K562 (cell line): ENCODE measurements at places on chromosomes 7 and 10.

GRCh38 chr10:118035354-118036005 lies 11.3 kb downstream of the RAB11FIP2 start:
- DNase-seq = no peak

- peak; percentile 85 for DNase-seq
These were observed 11.8 kb upstream of the DRGX start for GRCh38 chr10:49407552-49408137.

DNA sequence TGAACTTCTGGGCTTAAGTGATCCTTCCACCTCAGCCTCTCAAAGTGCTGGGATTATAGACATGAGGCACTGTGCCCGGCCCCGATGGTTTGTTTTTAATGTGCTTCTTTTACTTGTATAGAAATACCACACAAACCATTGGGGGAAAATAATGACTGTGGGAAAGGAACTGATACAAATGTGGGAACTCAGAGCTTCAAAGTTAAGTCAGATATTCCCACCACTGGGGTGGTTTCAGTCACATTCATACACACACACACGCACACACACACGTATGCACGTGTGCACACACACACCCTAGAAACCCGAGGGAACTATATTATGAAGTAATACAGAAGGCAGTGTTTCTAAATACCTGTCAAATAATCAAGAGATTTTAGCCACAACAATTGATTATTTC lies 17.0 kb downstream of the CPA4 start:
- DNase-seq = no peak

DNA sequence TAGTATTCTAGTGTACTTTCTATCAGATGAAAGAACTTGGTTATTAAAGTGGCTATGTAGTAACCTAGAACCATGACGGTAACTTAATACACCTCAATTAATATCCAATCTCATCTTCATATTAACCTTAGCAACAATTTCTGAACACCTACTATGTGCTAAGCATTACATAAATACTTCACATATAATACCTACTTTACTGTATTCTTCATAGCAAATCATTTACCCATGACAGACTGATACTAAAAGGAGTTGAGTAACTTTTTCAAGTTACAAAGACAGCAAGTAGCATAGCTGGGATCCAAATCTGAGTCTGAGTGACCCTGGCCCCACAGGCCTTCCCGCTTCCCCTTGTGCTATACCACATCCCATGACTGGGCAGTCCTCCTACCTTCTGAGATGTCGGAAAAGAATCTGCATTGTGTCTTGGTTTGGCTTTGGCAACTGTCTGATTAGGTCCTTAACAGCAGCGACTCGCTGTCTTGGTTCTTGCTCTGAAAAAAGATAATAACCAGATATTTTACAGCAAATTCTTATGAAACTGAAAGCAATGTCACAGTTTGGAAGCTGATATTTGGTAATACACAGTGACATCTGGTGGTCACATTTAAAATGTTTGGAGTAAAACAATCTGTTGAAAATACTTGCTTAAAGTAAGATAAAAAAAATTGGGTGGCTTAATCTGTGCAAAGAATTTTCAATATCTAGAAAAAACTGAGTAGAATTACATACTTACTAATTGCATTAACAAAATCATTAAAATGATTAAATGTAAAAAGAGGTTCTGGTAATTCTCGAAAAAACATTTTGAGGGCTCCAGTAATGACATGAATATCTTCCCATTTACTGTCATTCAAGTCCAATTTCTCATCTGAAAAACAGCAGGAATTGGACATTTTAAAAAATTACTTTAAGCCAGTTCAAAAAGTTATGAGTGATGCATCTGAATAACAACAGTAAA lies 120.1 kb downstream of the ARHGAP12 start:
- peak; percentile 56 for DNase-seq

- no peak for DNase-seq
These were observed 5.9 kb downstream of the MGMT start for GRCh38 chr10:129472696-129473555.

GRCh38 chr10:132176623-132177500 lies 9.9 kb upstream of the DPYSL4 start:
- no peak for DNase-seq

DNA sequence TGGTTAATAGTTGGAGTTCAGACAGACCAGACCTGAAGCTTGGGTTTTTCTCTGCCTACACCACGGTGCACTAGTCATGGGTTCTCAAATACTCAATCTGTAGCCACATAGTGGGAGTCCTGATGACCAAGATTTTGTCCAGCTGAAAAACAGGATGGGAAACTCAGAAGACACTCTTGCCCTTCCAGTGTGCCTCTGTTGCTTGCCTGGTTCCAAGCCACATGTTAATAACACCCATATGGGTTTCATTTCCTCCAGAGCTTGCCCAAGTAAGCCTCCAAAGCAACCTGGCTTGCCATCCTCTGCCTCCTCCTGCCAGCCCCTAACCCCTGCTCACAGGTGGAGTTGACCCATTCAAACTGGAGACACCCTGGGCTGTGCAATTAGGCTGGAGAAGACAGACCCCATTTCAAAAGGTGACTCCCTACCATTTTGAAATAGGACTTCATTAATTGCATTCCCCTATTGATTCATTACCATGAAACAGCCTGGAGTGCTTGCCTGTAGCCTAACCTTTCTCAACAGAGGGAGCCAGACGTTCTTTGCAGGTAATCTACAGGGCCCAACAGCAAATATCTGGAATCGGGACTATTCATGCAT lies 108.0 kb upstream of the HABP2 start:
- DNase-seq = no peak

- no peak for DNase-seq
These were observed 247.0 kb upstream of the HABP2 start for GRCh38 chr10:113305871-113306270.

DNA sequence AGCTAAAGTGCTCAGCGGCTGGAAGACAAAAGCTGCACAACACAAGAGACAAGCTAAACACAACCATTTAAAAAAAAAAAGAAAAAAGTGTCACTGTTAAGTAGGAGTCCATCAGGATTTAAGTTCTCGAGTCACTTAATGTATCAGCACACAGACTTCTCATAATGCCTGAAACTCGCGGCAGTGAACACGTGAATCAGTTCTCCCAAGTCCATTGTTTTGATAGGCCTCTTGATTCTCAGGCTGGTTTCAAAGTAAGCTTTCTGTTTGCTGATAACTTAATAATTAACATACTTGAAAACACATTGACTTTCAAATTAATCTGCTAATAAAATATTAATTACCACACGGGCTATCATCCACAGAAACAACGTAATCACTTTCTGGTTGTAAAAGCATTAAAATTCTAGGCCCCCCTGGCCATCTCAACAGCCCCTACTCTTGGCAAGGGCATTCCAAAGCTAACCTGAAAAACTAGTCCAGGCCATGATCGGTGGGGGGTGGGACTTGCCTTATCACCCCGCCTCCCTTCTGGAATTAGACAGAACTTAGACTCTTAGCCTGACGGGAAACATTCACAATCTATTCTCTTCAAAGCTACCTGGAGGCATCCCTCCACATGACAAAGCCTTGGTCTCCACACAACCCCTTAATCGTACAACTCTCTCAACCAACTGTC lies 129.0 kb downstream of the DIP2C start:
- DNase-seq = no peak

GRCh38 chr7:149238051-149238450 lies 1.4 kb upstream of the ZNF212 start:
- DNase-seq = no peak

DNA sequence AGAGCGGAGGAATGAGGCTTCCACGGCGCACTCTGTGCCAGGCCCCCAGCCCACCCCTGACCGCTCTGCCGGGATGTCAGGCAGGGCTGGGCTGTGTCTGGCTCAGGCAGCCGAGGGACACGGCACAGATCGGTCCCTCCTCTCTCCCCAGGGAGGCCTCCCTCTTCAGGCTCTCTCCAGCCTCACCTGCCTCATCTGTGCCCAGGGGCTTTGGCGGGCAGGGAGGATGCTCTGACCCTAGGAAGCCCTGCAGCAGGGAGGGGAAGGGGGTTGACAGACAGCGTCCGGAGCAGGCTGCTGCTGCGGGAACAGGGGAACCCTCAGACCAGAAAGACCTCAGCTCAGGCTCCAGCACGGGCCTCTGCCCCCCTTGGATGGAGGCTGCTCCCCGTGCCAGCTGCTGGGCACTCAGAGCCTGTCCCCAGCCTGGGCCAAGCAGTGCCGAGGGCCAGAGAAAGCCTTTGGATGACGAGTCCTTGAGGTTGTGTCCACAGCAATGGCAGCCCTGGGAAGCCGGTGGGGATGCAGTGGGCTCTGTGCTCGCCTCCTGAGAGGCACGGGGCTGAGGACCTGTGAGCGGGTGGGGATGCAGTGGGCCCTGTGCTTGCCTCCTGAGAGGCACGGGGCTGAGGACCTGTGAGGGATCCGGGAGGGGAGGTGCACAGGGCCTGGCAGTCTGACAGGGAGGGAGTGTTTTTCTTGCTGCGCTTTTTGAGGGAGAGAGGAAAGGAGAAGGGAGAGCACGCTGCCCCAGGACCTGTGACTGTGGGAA lies 66.9 kb downstream of the FOXL3 start:
- no peak for DNase-seq

DNA sequence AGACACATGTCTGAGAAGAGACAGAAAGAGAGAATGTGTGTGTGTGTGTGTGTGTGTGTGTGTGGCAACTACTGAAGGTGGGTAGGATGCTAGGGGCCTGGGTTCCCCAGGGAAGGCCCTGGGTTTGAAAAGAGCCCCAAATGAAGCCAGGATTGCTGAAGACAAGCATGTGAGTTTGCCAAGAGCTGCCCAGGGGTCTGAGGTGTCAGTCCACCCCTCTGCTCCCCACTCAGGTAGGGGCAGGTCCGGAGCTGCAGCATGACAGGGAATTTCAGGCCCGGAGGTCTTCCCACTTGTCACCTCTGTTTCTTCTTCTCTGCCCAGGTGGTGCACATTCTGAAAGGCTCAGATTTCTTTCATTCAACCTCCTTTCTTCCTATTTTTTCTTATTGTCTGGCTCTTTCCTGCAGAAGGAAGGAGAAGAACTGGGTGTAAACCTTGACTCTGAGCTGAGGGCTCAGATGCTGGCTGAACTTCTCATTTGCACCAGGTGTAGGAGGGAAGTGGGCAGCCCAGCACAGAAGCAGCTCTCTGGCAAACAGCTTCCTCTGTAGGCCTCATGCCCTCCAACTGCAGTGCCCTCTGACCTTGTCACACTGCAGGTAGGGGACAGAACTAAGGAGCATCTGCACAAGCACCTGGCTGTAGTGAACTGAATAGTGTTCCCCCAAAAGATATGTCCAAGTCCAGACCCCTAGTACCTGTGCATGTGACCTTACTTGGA lies 79.6 kb upstream of the LRRC4 start:
- DNase-seq = no peak

- DNase-seq = no peak
These were observed 25.4 kb upstream of the ST8SIA6 start for GRCh38 chr10:17479822-17480221.

DNA sequence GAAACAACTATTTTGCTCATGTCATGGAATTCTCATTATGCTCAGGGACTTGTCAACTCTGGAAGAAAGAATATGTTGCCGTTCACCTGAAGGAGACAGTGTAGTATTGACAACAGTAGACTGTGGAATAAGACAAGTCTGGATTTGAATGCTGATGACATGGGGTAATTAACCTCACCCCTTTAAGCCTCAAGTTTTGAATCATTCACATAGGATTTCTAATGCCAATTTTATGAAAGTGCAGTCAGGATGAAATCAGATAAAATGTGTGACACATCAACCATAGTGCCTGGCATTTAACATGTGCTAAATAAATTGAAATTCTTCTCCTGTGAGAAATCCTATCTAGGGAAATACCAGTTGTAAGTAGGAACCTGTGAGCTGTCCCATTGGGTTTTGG lies 305.8 kb downstream of the KIF20B start:
- no peak for DNase-seq

DNA sequence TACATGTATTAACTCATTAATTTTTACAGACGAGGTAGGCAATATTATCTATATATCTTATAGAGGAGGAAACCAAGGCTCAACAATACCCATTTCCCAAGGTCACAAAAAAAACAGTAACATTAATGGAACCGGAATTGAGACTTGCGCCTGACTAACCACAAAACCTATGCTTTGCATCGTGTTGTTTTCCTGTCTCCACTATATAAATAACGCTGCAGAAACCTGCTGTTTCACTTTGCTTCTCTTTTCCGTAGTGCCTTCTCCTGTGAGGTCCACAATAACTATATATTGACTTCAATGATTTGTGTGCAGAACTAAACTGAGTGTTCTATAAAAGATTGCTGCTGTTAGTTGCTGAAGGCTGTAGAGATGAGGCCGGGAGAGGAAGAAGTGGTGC lies 97.7 kb upstream of the RPA3 start:
- DNase-seq = no peak

- no peak for DNase-seq
These were observed 42.6 kb downstream of the HOXA1 start for GRCh38 chr7:27053153-27053552.

GRCh38 chr10:51522858-51523257 lies 176.5 kb downstream of the CSTF2T start:
- DNase-seq = no peak

DNA sequence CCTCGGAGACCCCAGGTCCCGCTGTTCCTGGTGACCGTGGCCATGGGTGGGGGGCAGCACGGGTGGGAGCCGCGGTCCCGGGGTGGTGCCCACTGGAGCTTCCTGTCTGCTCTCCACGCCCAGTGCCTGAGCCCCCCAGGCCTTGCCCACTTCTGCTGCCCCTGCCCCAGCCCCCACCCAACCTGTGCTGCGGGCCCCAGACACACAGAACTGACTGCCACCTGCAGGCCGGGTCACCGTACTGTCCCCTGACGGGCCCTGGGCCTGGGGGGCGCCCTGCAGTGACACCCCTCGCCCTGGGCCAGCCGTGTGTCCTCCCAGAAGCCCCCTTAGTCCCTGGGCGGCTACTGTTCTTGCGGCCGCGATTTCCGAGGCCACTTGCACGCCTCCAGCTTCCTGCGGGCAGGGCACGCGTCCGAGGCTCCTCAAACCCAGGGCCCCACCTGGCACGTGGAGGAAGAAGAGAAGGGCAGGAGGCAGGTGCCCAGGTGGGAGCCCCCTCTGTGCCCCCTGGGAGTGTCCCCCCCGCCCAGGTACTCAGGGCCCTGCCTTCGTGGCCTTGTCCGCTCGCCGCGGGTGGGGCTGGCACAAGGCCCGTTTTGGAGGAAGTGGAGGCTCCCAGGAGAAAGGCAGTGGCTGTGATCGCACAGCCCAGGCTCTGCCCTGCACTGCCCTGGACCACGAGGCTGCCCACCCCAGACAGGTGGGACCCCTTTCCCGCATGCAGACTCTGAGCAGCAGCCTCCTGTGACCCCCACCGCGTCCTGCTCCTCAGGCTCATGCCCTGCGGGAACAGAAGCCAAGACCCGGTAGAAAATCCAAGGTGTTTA lies 10.4 kb downstream of the TMEM184A start:
- no peak for DNase-seq

DNA sequence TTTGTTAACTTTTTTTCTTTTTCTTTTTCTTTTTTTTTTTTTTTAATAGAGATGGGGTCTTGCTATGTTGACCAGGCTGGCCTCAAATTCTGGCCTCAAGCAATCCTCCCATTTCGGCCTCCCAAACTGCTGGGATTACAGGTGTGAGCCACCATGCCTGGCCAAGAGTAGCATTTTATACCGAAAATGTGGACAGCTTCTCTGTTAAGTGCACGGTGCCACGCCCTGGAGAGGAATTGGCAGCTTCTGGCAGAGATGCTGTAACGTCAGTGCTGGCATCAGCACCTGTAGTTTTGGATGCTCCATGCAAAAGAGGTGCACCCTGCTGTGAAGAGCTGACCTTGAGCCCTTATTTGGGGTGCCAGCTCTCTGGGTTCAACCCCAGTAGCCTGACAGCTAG lies 18.2 kb downstream of the IL15RA start:
- no peak for DNase-seq
